ENCODE measurements at places on chromosomes 13 and 19.

GRCh38 chr13:42174344-42175162, 97.4 kb upstream of the AKAP11 start:
- no peak for DNase-seq

DNA sequence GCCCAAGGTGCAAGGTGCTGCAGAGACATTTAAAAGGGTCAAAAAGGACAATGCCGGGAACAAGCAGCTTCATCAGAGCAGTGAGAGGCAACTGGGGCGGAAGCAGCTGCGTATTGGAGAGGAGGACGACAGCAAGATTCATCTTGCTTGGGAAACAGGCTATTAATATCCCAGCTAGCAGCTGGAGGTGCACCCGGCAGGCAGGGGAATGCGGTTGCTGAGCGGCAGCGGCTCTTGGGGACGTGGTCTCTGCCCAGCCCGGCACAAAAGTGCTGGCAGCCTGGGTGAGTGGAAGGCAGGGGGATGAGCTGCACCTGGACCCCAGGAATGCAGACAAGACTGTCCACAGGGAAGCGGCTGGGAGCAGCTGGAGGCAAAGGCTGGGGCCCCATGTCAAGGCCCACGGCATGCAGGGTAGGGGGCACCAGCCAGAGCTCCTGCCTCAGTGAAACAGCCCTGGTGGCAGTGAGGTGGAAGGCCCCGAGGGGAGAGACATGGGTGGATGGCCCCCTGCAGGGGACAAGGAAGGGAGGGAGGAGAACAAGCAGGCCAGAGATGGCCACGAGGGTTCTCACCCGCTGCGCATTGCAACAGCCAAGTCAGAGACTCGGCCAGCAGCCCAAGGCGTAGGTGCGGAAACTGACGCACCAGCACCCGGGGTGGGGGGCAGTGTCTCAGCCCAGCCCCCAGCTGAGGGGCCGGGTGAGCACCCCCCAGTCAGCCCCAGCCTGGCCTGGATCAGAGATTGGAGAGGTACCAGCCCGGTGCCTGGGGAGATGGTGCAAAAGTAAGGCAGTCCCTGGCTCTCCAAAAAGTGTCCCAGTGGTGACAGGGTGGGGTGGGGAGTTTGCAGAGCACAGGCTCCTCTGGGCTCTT, 34.4 kb downstream of the PEPD start:
- DNase-seq: no peak

- DNase-seq: peak; percentile 20
Measured at GRCh38 chr19:10111405-10111811, at the start of gene P2RY11. Gene P2RY11 (plus strand): TSS chr19:10111693. CDS start chr19:10111722, 29 bp downstream.

GRCh38 chr19:41811036-41811435, 14.6 kb downstream of the CEACAM3 start:
- DNase-seq: no peak

- DNase-seq: no peak
Measured at GRCh38 chr13:39417643-39418042, 185.3 kb downstream of the LHFPL6 start.

- no peak for DNase-seq
Measured at GRCh38 chr13:101896541-101896940, 444.1 kb downstream of the ITGBL1 start.

- no peak for DNase-seq
Measured at GRCh38 chr13:93289053-93289452, 62.4 kb downstream of the GPC6 start.

GRCh38 chr19:46513461-46514236, 18.0 kb upstream of the PNMA8B start:
- peak; percentile 72 for DNase-seq

DNA sequence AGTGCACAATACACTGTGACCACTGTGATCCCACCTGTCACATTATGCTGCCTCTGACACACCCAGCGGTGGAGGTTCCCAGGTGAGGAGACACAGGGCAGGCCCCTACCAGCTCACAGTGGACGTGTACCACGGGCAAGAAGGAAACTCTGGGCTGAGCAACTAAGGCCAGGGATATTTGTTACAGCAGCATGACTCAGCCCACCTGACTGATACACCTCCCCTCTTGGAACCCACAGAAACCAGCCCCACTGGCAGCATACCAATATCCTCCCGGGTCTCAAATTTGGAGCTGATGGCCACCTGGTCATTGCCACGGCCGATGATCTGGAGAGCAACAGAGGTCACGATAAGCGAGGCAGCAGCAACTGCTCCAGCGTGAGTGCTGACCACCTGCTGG, 14.9 kb downstream of the KLC3 start:
- no peak for DNase-seq

GRCh38 chr19:34998777-34999497, 1.2 kb upstream of the GRAMD1A start:
- no peak for DNase-seq

Measured in stimulated activated CD4-positive, alpha-beta T cell treated with anti-CD3 and anti-CD28 coated beads, Interleukin-4, amount 100 ng/mL, for 4 hours (primary cell).